ENCODE measurements at places on chromosomes 3 and 15.

GRCh38 chr15:43881944-43882343 lies 55.1 kb downstream of the WDR76 start:
- DNase-seq: no peak

- DNase-seq: no peak
These were observed 124.3 kb upstream of the PTX3 start for GRCh38 chr3:157312376-157312745.

GRCh38 chr3:155352900-155353490 lies 59.5 kb upstream of the STRIT1 start:
- no peak for DNase-seq

- DNase-seq: no peak
These were observed 1.6 kb downstream of the CDV3 start for GRCh38 chr3:133575086-133575485.

DNA sequence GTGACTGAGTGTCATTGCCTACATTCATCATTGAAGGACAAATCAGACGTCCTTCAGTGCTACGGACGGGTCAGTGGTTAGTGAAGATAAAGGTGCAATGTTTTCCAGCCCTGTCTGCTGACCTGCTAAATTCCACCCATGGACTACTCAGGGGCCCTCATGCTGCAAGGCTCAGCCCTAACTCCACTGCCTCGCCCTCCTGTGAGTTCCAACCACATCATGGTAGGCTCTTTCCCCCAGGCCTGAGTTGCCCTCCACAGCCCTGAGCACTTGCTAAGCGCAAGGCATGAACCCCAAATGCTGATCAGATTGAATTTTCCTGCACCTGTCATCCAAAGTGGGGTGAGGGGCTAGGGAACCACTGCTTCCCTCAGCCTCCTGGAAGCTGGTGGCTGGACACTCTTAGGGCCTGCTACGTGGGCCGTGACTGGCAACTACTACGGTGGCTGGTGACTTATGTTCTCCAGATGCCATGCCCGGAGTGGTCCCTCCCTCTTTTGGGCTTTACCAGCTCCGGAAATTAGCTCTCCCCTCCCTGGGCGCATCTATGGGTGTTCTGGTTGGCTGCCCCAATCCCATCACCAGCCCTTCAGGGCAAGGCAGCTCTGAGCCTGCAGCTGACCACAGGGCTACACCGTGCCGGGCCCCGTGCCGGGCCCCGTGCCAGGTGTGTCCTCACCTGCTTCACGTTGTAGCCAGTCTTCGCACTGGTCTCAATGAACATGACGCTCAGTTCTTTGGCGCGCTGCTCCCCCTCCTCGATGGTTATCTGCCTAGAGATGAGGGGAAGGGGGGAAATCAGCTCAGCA lies 32.1 kb downstream of the SRPRB start:
- no peak for DNase-seq

GRCh38 chr3:120304616-120305015 lies 19.6 kb upstream of the GPR156 start:
- no peak for DNase-seq

Measured in activated CD4-positive, alpha-beta T cell treated with anti-CD3 and anti-CD28 coated beads for 4 hours (primary cell).